GM12891 (cell line): ENCODE measurements at places on chromosomes 5 and 9.

GRCh38 chr5:168946363-168946762 lies 354.6 kb downstream of the SLIT3 start:
- DNase-seq = no peak

GRCh38 chr9:134410071-134410834 lies 84.0 kb downstream of the RXRA start:
- no peak for DNase-seq

GRCh38 chr5:151619812-151620460 lies 28.8 kb upstream of the FAT2 start:
- DNase-seq = no peak

DNA sequence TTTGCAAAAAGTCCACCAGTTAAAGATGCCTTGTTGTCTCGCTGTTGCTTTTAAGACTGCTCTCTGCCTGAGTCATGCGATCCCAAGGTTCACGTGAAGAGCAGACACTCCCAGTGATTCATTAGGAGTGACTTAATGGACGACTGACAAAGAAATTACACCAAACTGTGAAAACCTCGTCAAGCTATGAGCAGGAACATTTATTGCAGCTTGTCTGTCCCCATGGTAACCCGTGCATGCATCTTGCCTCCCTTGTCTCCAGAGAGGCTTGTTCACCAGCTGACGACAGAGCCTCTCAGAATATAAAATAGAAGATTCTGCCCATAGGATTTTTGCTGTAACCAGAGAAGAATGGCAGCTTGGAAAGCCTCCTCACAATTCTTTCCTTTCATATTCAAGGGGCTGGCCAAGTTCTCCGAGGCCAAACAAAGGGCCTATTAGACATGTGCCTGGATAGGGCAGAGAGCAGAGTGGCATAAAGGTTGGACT lies 352.7 kb downstream of the SPOCK1 start:
- no peak for DNase-seq

GRCh38 chr5:77630114-77630680 lies 8.3 kb downstream of the OTP start:
- DNase-seq = peak; percentile 84

GRCh38 chr5:81081461-81081835 lies 121.3 kb downstream of the RASGRF2 start:
- no peak for DNase-seq

- DNase-seq = no peak
These were observed 190.6 kb upstream of the MSX2 start for GRCh38 chr5:174533751-174534241.

- no peak for DNase-seq
These were observed 27.2 kb downstream of the NDUFAF2 start for GRCh38 chr5:60972231-60972630.

DNA sequence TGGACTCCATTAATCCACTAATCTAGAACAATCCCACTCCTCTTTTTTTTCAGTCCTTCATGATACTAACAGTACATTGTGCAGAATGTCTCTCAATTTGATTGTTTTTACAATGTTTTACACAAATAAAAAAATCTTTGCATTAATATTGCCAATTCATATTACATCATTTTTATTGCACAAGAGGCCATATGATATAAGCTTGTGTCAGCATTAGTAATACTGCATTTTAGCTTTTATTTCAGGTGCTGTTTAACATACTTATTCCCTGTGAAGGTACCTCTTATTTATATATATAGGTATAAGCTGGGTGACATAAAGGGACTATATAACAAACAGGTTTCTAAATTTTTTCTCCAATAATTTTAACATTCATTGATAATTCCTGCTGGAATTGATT lies 737.4 kb downstream of the DNAH5 start:
- DNase-seq = no peak

DNA sequence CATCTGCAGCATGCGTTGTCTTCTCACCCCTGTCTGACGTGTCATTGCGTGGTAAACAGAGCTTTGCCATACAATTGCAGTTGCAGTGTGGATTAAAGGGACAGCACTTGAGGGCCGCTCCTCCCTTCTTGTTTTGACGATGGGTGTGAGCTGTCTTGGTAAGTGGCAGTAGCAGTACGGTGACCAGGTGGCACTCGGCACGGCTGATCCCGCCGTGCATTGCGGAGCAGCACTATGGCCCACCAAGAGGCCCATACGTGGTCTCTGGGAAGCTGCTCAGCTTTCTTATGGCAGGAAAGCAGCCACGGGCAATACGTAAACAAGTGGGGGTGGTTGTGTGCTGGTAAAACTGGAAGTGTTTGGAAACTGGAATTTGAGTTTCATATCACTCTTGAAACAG lies 25.1 kb downstream of the EHMT1 start:
- DNase-seq = no peak

GRCh38 chr9:131954299-131954698 lies 125.4 kb downstream of the MED27 start:
- DNase-seq = no peak

DNA sequence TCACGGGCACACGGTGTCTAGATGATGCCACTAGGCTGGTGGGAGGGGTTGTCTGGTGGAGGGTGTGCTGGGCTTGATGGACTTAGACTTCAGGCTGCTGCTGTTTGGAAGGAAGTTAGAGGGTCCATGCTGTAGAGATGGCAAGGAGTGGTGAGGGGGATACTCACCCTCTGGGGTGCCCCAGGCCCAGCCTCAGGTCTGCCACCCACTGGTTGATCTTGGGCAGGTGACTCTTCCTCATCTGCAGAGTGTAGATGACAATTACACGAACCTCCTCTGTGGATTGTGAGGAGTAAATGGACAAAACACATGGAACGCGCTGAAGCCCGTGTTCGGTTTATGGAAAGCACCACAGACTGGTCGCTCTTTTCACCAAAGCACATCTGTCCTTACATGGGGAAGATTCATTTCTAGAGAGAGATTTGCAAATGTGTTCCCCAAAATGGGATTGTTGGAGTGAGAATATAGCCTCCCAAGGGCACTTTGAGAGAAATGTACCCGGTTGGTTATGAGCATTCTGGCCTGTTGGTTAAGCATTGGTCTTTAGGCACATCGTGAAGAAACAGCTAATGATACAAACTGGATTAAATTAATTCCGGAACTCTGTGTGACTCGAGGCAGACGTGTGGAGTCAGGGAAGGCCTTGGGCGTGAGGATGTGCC lies 58.2 kb downstream of the ZNF618 start:
- DNase-seq = no peak

- DNase-seq = no peak
These were observed 113.4 kb upstream of the GHR start for GRCh38 chr5:42309865-42310264.

GRCh38 chr5:67182301-67182790 lies 14.3 kb downstream of the CD180 start:
- DNase-seq = no peak

GRCh38 chr9:117587263-117587662 lies 116.9 kb upstream of the TLR4 start:
- DNase-seq = no peak

DNA sequence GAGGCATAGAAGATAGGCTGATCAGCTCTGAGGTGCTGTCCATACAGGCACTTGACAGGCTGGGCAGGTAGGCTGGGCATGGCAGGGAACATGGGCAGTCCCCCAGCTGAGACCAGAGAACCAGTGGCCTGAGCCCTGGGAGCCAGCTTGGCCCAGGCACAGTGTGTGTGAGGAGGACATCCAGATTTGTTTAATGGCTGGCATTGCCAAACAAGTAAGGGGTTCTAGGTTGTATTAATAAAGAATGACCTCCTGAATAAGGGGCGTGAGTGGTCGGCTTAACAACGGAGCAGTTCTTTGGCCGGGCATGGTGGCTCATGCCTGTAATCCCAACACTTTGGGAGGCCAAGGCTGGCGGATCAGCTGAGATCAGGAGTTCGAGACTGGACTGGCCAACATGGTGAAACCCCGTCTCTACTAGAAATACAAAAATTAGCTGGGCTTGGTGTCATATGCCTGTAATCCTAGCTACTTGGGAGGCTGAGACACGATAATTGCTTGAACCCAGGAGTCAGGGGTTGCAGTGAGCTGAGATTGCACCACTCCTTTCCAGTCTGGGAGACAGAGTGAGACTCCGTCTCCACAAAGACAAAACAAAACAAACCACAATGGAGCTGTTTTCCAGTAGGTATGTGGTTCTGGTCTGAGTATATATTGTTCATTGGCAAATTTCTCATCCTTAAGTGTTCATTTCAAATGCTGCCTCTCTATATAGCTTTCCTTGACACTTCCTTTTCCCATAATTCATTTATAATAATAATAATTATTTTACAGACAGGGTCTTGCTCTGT lies 56.2 kb downstream of the ANGPTL2 start:
- DNase-seq = no peak

DNA sequence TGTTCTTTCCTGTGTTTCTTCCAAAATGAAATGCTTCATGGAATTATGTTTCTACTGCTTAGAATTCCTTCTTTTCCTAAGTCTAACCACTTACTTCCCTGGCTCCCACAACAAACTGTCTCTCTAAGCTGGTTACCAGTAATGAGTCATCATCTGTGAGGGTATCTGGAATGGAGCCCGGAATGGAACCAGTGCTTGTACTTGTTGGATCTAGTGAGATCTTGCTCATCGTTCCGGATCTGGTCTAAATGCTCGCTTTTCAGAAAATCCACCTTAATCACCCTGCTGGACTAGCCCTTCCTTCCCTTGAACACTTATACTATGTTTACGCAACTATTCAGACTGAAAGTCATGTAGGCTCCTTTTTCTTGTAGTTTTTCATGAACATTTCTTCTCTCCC lies 184.8 kb downstream of the PBX3 start:
- DNase-seq = no peak

DNA sequence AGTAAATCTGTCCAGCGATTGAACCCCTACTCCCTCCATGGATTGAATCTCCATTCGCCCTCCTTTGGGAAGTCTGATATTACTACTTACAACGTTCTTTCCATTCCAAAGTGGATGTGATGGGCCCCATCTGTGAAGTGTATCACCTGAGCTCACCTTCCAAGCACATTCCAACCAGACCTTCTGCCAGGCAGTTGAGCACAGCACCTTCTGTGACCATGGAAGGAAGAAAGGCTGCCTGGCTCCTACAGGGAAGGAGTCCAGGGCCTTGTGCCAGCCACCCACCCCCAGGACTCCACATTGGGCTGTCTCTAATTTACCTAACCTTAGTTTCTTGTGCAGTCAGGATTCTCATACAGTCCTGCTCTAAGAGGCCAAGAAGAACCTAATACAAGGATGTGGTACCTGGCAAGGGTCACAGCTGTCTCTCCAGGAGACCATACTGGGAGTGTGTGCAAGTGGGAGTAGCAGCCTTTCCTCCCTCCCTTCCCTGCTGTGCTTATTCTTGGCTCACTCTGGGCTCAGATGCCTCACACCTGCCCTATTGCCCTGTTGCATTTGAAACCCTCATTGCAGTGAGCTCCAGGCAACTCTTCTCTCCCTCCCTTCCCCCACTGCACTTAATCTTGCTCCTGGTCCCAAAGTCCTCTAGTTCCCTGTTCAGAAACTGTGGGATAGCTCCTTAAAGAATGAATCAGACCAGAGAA lies 116.1 kb downstream of the NRG2 start:
- DNase-seq = no peak

GRCh38 chr5:1545126-1545804 lies 21.5 kb upstream of the LPCAT1 start:
- DNase-seq = no peak

DNA sequence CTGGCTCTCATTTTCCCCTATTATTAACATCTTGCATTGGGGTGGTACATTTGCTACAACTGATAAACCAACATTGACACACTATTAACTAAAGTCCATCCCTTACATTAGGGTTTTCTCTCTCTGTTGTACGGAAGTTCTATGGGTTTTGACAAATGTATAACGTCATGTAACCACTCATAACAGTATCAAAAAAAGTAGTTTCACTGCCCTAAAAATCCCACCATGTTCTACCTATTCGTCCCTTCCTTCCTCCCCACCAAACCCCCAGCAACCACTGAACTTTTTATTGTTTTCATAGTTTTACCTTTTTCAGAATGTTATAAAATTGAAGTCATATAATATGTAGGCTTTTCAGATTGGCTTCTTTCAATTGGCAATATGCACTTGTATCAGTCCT lies 40.1 kb downstream of the MLLT3 start:
- no peak for DNase-seq

- no peak for DNase-seq
These were observed 4.5 kb upstream of the MSMP start for GRCh38 chr9:35758475-35759050.

DNA sequence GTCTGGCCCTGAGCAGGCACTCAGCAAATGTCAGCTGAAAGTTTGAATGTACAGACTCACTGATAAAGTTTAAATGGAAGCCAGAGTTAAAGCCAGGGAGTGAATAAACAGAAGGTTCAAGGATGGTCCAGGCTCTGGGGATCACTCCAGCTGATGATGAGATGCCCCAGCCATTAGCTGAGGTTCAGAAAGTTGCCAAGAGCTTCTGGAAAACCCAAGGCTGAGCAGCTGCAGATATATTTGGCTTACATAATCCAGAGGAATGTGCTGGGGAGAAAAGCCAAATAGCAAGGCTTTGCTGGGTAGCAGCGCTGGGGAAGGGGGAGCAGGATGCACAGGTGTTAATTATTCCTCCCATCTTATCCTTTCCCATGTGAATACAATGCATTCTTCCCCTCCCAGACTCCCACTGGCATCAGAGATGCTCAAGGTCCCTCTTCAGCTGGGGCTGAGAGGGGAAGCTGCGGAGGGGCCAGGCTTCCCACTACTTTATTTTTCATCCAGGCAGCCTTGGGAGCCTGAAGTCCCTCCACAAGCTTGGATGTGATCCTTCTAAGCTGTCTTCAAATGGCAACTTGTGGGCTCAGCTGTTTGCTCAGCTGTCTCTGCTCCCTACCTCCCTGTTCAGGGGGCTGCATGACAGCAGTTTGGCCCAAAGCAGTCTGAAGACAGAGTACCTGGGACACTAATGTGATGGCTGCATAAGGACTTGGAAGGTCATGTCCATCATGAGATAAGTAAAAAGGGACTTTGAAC lies 341.2 kb downstream of the TRIM32 start:
- DNase-seq = no peak

GRCh38 chr5:37323607-37324006 lies 47.3 kb downstream of the NUP155 start:
- DNase-seq = no peak

GRCh38 chr5:53601570-53601969 lies 41.1 kb downstream of the NDUFS4 start:
- DNase-seq = no peak

DNA sequence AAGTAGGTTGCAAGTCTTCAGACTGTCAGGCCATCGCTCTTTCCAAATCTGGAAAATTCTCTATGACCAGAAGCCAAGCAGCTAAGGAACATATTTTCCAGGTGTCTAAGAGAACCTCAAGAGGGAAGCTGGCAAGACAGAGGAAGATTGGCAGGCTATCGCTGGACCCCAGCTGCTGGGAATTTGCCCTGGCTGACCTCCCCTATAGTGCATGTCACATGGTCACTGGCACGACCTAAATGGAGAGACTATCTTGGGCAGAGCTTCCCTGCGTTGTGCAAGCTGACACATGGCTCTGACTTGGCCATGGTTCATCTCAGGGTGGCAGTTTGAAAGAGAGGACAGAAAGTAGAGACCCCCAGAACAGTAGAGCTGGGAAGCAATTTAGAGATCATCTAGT lies 104.9 kb upstream of the ZNF618 start:
- DNase-seq = no peak

- no peak for DNase-seq
These were observed 14.9 kb upstream of the ADAM19 start for GRCh38 chr5:157590478-157590877.
